ENCODE measurements at places on chromosomes 4 and X.
A peak's percentile ranks its signal among the peaks of the same experiment; 100 is the strongest.

GRCh38 chrX:52977953-52978352 lies 19.6 kb upstream of the FAM156A start:
- DNase-seq, result no peak

- DNase-seq, result no peak
Measured at GRCh38 chr4:74516303-74516702, 71.4 kb downstream of the AREG start.

DNA sequence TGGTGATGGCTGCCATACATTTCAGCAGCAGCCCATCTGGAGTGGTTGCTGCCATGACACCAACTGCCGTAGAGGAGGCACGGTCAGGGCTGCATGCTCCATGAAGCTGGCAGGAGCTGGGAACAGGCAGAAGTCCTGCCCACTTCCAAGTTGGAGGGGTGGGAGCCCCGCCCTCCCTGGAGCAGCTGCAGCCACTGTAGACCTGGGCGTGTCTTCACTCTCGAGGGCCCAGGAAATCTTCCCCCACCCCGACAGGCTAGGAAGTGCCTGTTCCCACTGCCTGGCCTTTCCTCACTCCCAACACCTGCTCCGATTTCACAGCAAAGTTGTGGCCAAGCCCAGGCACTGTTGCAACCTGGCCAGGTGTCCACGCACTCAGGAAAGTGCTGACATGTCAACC lies 42.3 kb downstream of the NALF2 start:
- no peak for DNase-seq

DNA sequence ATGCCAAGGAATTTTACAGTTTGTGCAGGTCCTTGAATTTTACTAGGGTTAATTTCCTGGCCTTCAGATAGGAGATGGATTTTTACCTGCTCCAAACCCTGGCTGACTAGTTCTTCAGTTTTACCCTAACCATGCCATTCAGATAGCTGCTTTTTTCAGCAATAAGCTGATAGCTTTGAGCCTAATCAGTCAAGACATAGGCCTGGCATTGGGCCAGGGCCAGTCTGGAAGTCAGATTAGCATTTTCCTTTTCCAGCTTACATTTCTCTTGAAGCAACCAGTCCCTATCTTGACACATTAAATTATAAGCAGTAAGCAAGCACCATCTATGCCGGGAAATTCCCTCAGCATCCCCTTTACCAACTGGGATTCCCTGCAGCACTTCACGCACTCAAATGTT lies 177.1 kb downstream of the ADGRA3 start:
- no peak for DNase-seq

DNA sequence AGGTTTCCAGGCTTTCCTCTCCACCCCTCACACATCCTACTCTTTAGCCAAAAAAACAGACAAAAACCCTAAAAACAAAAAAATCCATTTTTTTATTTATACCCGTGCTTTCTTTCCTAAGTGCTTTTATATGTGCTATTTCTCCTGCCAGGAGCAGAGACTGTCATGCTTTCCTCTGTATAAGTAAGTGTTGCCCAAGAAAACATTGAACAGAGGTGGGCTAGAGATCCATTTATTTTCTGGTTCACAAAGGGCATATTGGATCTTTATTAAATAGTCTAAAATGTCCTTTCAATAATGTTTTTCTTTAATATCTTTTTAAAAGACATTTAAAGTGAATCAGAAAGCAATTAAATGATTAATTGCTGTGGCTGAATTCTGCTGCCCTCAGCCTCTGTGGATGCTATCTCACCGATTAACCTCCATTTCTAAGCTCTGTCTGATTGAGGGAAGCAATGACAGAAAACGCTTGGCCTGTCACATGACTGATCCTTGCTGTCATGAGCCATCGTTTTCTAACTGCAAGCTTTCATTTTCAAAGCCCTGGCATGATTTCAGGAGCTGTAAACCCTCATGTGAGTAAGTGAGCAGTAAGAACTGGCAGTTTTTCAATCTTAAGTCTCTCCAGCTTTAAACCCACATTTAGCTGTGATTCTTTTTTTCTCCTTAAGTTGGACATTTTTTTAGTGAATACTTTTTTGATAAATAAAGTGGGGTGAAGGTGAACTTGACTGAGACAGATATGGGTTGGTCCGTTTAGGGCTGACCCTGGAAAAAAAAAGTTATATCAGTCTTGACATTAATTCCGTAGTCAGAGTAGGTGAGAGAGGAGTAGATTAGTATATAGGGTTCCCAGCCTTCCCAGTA lies 180.7 kb upstream of the PGRMC2 start:
- peak; percentile 81 for DNase-seq
